ENCODE measurements at places on chromosomes 16 and 17. TPM values are rescaled to one million over a fixed set of nuclear protein-coding genes. Genes with fewer than 3 reads are reported as not detected.

CMTM3 gene
- total RNA-seq, result 33.6 TPM

SPN gene
- not detected for total RNA-seq

TEX19 gene
- total RNA-seq, result not detected

- no peak for DNase-seq
Observed at GRCh38 chr16:50717494-50717893, 24.1 kb downstream of the NOD2 start.

DNA sequence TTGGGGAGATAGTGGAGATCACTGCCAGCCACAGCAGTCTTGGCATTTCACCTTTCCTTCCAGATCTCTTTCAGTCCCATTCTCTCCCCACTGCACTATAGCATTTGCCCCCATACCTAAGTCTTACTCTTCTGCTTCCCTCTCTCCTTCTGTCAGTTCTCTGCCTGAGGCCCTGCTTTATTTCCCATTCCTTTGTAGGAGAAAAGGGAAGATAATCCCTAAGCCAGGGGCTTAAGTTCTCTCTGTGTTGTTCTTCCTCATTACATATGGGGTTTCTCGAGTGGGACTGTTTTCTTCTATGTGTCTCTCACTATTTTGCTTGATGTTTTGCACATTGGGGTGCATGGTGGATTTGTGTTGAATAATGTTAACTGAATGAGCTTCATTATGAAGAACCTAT is 6.4 kb downstream of the KDM6B start:
- DNase-seq, result no peak

- no peak for DNase-seq
Observed at GRCh38 chr17:65559461-65559803, 2.0 kb downstream of the AXIN2 start.

- peak; percentile 98 for DNase-seq
Observed at GRCh38 chr17:75033346-75034235, 13.2 kb downstream of the ATP5PD start.

GRCh38 chr16:4214215-4214621 is 27.7 kb downstream of the SRL start:
- peak; percentile 70 for DNase-seq

DNA sequence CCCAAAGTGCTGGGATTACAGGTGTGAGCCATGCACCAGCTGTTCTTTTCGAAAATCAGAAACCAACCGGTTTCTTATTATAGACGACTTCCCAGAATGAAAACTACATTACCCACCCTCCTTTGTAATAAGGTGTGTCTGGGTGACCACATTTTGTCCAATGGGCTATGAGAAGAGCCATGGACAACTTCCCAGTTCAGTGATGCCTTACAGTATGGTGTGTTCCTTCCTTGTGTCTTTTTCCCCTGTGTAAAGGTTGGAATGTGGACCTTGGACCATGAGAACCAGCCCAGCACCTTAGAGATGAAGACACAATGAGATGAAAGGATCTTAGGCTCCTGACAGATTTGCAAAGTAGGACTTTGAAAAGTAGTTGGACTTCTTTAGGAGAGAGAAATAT is 85.0 kb upstream of the ATF7IP2 start:
- peak; percentile 24 for DNase-seq

DNA sequence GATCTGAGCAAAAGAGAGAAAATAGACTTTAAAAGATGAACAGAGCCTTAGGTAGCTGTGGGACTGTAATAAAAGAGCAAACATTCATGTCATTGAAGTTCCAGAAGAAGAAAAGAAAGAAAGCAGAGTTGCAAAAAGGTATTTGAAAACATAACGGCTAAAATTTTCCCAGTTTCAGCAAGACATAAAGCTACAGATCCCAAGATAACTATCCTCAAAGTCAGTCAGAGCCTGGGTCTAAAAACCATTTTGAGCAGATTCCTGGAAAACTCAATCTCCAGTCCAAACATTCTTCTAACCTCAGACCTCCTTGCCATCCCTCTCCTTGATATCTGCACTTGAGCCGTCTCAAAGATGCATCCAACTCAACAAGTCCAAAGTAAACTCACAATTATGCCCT is 20.9 kb upstream of the CD300E start:
- no peak for DNase-seq

DNA sequence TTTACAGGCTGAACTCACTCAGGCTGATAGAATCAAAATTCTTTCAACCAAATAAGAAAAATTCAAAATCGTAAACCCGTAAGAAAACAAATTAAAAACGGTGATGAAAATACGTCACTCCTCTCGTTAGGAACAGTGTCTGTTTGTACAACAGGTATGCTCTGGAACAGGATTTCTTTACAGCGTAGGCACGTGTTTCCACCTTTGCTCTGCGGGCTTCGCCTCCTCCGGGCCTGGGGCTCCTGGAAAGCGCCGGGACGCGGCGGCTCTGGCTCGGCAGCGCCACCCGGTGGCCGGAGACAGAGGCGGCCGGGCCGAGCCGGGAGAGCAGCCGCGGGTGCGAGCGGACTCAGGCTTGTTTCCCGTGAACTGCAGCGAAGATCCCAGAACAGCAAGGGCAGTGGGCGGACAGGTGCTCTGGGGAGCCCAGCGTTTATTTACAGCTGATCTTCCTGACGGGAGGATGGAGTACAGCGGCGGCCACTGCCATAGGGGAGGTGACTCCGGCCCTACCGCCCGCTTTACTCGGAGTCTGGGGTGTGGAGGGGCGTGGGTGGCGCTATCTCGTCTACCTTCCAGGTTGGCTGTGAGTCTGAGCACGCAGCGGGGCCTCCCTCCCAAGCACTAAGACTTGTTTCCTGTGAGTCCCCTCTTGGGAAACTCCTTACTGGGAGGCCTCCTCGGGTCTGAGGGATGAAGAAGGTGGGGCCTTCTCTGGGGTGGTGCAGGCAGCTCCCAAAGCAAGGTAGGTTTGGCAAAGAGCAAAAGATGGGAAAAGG is 40.5 kb upstream of the ATP2A3 start:
- DNase-seq, result peak; percentile 65

Data from Calu3 (cell line).